Fibroblast of skin of scalp (primary cell): ENCODE measurements at places on chromosomes 4 and X.

DNA sequence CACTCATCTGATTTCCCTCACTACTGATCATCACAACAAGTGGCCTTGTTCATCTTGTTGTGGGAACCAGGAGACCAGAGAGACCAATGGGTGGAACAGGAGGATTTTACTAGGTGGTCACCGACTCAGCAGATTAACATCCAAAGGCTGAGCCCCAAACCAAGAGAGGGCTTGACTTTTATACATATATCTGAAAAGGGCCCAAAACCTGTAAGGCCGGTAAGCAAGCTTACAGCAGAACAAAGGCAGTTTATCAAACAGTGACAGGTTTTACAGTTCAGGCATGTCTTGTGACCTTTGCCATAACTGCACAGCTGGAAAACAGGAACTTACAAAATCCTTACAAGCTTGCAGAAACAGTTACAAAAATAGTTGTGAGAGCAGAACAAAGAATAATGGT, 195.9 kb downstream of the OR13H1 start:
- no peak for DNase-seq

- no peak for DNase-seq
These were observed 58.4 kb downstream of the SYNPO2 start for GRCh38 chr4:118947095-118947494.

DNA sequence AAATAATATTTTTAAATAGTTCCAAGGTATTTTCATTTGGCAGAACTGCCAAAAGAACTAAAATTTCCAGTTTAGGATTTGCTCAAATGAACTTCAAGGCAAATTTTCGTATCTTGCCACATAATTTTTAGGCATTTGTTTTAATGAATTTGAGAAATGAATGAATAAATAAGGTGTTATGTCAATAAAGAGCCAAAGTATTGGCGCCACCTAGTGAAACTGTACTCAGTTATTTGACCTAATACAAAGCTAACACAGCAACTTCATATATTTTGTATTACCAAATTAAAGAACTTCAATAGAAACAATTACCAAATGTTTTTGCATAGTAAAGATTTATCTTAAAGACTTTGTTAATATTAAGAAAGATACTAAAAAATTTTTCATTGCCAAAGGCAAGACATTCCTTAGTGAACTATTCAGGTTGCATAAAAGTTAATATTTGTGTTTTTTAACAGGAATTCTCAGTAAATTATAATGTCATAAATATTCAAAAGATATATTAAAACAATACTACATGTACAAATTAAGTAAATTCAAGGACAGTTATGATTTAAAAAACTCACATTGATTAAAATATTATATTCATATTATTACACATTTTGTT, 50.3 kb downstream of the STPG2 start:
- DNase-seq, result peak; percentile 2

GRCh38 chr4:170247596-170247995, 157.8 kb upstream of the AADAT start:
- DNase-seq, result no peak

- DNase-seq, result no peak
These were observed 106.9 kb upstream of the INPP4B start for GRCh38 chr4:142952821-142953580.

- no peak for DNase-seq
These were observed 29.6 kb upstream of the ERVMER34-1 start for GRCh38 chr4:52780617-52781354.

DNA sequence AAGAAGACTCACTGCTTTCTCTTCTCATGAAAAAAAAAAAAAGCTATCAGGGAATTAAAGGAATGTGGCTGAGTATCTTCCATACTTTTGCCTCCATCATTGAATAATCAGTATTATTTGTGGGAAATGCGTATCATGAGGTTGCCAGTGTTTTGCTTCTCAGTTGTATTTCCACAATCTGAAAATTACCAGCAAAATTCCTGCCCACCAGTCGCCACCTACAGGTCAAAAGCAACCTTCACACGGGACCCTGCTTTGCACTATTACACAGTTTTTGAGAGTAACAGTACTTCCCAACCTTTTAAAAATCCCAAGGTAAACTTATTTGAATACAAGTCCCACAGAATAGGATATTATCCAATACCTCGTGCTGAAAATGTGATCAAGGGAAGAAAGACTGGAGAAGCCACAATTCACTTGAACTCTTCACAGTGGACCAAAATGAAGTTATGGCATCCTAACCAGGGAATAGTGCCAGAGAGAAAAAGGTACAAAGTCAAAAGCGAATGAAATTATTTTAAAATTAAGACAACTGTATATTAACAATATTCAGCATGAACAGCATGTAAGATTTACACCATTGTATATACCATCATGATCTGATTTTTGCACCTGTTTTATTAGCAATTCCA, 30.4 kb downstream of the PGRMC1 start:
- peak; percentile 11 for DNase-seq

DNA sequence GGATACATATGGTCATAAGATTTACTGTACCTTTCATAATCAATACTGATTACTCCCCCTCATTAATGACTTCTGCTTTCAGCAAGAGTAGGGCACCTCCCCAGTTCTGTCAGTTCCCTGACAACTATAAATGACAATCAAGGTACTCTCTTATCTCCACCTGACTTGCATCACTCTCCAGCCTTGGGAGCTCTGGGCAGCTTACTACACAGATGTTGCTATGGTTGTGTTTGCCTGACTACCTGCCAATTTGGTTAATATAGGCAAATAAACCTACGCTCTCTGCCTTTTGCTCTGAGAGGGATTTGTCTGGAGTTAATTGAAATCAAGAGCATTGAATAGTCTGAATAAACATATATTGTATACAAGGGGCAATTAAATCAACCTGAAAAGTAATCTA, 22.8 kb upstream of the MAP7D3 start:
- DNase-seq, result no peak

- peak; percentile 93 for DNase-seq
These were observed 176.8 kb downstream of the SCFD2 start for GRCh38 chr4:53189011-53189410.

DNA sequence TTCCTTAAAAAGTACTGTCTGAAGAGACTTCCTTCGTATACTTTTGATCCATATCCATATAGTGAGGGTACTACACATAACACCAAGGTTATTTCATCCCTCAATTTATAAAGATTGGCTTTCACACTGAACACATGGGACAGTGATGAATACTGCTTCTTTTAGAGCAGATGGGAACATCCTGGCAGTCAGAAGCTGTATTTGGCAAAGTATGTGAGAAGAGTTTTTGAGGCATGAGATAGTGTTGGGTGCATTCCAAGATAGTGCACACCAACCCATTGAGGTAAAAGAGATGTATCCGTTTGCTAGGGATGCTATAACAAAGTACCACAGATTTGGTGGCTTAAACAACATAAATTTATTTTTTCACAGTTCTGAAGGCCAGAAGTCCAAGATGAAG, 141.1 kb downstream of the MOSPD2 start:
- peak; percentile 28 for DNase-seq

- DNase-seq, result peak; percentile 75
These were observed 47.8 kb downstream of the FHDC1 start for GRCh38 chr4:152983774-152984411.

GRCh38 chr4:80069837-80070731, 2.9 kb downstream of the ANTXR2 start:
- DNase-seq, result no peak

DNA sequence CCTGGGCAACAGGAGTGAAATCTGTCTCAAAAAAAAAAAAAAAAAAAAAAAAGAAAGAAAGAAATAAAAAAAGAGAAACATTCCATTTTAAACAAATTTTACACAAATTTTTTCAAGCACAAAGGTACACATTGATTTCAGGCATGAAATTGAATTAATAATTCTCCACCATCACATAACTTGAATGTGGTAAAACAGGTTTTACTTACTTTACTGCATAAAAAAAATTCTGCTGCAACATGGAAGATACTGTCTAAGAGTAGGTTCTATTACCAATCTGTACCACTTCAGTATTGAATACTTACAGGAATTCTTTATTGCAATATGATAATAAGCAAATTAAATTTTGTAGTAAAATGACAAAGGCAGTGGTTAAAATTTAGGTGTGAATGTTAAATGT, 271.6 kb upstream of the ARSJ start:
- no peak for DNase-seq

DNA sequence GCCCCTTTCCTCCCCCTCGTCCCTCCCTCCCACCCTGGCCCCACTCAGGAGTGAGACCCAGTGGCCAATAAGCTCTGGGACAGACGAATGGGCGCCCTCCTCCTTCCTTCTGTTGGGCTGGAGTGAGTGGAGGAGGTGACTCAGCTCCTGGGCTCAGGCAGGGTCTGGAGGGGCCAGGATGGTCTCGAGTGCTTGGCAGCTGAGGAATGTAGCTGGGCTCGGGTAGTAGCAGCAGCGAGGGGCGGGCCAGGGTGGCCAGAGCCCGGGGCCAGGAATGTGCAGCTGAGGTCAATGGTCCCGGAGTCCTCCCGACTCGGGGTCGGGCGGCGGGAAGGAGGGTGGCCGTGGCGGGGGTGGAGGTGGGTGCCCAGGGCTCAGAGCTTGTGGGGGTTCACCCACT, 15.0 kb downstream of the G6PD start:
- DNase-seq, result peak; percentile 46
